ENCODE measurements at places on chromosomes 2 and 18.

DNA sequence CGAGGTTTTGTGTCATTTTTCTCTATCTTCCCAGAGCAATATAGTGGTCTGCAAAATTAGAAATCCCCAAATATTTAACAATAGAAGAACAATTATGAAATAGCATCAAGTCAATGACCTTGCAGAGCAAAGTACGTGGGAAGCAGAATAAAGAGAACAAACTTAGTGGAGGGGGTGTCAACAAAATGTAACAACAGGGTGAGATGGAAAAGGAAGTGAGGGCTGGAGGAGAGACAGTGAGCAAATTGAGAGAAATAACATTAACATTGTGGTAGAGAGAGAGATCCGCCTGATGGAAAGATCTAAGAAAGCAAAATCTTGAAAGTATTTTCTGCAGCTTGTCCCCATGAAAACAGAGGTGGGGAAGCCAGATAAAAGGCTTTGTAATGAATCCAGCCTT lies 23.4 kb downstream of the ARHGAP15 start:
- no peak for DNase-seq
- H3K4me1 ChIP-seq = no peaks in the 10 kb centered on the region
- no peaks in the 10 kb centered on the region for H3K27me3 ChIP-seq
- H3K36me3 ChIP-seq = no peaks in the 10 kb centered on the region
- no peak overlapping the region for H3K27ac ChIP-seq

DNA sequence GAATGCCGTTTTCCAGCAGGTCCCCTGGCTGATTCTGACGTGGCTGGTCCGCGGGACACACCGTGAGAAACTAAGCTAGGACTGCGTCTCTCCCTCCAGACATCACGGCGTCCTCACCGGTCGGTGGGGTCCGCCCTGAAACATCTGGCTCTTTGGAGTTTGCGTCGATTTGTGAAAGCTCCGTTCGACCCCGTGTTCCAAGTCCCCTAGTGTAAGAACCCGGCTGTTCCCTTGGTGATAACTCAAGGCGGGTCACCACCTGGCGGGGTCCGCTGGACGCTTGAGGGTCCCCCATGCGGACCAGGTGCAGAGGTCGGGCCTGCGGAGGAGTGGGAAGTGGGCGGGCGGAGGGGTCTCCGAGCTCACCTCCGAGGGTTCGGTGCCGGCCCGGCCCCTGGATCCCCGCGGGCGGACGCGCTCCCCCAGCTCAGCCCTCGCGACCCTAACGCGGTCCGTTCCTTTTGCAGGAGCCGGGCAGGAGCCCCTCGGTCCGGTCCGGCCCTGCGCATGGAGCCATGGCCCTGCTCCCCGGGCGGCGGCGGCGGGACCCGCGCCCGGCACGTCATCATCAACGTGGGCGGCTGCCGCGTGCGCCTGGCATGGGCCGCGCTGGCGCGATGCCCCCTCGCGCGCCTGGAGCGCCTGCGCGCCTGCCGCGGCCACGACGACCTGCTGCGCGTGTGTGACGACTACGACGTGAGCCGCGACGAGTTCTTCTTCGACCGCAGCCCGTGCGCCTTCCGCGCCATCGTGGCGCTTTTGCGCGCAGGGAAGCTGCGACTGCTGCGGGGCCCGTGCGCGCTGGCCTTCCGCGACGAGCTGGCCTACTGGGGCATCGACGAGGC lies 65.6 kb downstream of the KCNG2 start:
- no peak for DNase-seq
- no peak overlapping the region for H3K4me3 ChIP-seq
- no peaks in the 10 kb centered on the region for H3K36me3 ChIP-seq
- no peak overlapping the region for H3K27ac ChIP-seq
- no peaks in the 10 kb centered on the region for H3K4me1 ChIP-seq

DNA sequence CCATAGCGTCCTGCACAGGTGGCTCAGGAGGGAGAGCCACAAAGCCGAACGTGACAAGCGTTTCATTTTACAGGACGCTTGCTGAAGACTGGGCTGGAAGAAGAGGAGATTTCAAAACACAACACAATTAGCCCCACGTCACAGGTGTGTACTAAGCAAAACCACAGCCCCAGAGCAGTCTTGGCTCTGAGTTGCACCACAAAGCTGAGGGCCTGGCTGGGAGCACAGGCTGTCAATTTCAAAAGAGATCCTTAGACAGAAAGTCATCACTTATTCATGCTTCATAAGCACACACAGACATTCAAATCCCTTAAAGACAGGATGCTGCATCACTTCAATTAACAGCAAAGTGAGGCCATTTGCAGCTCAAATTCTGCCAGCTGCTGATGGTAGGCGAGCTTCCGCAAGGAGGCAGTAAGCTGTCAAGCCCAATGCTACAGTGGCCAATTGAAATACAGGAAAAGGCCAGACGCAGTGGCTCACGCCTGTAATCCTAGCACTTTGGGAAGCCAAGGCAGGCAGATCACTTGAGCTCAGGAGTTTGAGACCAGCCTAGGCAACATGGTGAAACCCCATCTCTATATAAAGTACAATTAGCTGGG lies 79.6 kb downstream of the SKA1 start:
- H3K4me1 ChIP-seq = no peaks in the 10 kb centered on the region
- no peak for DNase-seq
- H3K36me3 ChIP-seq = no peaks in the 10 kb centered on the region
- H3K27me3 ChIP-seq = no peaks in the 10 kb centered on the region

DNA sequence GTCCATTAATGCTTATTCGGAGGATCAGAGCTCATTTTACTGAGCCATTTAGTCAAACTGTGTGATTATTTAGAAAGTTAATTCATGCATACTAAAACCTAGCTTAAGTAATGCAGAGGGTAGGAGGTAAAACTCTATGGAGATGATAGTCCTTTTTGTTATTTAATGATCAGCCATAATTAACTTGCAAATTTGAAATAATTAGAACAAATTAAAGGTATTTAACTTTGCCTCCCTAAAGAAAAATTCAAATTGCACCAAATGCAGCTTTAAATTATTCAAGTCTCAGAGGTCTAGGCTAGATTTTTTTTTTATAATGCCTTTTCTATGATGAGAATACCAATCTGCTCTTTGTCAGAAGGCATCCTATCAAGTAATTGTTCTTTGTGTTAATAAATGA lies 310.9 kb downstream of the KIAA1328 start:
- H3K4me3 ChIP-seq = no peak overlapping the region
- H3K27me3 ChIP-seq = no peaks in the 10 kb centered on the region
- DNase-seq = no peak

- no peak overlapping the region for H3K27ac ChIP-seq
- no peak overlapping the region for H3K4me3 ChIP-seq
- DNase-seq = no peak
- no peaks in the 10 kb centered on the region for H3K27me3 ChIP-seq
These were observed 544.4 kb upstream of the TNP1 start for GRCh38 chr2:217404236-217404760.

- no peaks in the 10 kb centered on the region for H3K36me3 ChIP-seq
- DNase-seq = no peak
These were observed 79.3 kb downstream of the TXNL1 start for GRCh38 chr18:56559044-56559443.

DNA sequence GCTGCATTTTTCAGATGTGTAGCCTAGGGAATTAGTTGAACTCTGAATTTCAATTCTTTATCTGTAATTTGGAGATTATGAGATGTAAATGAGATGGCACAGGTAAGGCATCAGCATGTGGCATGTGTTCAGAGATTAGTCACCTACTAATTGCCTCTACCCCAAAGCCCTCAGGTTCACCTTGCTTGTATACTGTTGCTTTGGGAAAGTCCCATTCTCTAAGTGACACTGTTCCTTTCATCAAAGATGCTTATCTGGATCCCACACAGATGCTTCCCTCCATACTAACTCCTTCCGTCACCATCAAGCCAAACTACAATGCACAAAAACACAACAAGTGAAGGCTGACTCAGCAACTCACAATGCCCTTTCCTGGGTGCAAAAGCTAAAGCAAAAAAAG lies 143.7 kb downstream of the LRATD1 start:
- H3K27me3 ChIP-seq = no peaks in the 10 kb centered on the region
- no peak overlapping the region for H3K4me3 ChIP-seq
- no peaks in the 10 kb centered on the region for H3K4me1 ChIP-seq

- DNase-seq = no peak
- no peaks in the 10 kb centered on the region for H3K4me1 ChIP-seq
These were observed 34.9 kb downstream of the KDM3A start for GRCh38 chr2:86476092-86476491.

GRCh38 chr2:37039580-37039979 lies 44.6 kb downstream of the HEATR5B start:
- no peaks in the 10 kb centered on the region for H3K4me1 ChIP-seq
- H3K4me3 ChIP-seq = no peak overlapping the region
- DNase-seq = no peak
- no peaks in the 10 kb centered on the region for H3K36me3 ChIP-seq
- H3K27me3 ChIP-seq = no peaks in the 10 kb centered on the region

DNA sequence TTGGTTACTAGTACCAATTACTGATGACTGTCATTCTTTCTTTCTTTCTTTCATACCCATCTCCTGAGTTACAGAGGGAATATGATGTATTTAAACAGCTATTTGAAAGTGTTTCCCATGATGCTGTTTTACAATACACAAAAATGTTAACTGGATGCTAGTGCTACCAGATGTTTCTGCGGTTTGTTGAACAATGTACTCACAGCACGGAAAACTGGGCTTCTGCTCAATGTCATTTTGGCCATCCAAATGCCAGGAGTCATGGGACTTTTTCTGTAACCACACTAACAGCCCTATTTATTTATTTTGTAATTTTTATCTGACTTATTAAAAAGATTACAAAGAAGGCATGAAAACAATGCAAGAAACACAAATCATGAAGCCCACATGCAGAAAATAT lies 313.8 kb downstream of the RIT2 start:
- H3K27me3 ChIP-seq = no peaks in the 10 kb centered on the region
- H3K27ac ChIP-seq = no peak overlapping the region
- no peak for DNase-seq
- no peak overlapping the region for H3K4me3 ChIP-seq

All from endothelial cell of umbilical vein (primary cell).